Coronary artery (tissue), 2 donors: ENCODE measurements at places on chromosomes 6 and 20.

- DNase-seq: no peak
These were observed 219.9 kb upstream of the GMDS start for GRCh38 chr6:2465336-2465735.

GRCh38 chr6:90079560-90080490 is 185.6 kb downstream of the GJA10 start:
- no peak for DNase-seq

DNA sequence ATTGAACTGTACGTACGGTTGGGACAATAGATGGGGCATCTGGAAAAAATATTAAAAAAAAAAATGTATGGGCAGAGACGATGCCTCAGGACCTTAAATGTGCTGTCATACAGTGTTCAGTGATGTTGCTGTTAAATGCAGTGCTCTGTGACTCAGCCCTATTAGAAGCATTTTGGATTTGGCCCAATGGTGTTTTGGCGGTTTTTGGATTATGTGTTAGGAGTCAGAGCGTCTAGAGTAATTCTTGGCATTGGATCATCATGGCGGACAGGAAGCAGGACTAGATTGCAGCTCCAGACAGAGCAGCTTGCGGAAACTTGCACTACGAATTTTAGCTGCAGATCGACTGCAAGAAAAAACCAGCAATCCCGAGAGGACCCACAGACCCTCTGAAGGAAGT is 280.0 kb downstream of the SOX4 start:
- DNase-seq: no peak

DNA sequence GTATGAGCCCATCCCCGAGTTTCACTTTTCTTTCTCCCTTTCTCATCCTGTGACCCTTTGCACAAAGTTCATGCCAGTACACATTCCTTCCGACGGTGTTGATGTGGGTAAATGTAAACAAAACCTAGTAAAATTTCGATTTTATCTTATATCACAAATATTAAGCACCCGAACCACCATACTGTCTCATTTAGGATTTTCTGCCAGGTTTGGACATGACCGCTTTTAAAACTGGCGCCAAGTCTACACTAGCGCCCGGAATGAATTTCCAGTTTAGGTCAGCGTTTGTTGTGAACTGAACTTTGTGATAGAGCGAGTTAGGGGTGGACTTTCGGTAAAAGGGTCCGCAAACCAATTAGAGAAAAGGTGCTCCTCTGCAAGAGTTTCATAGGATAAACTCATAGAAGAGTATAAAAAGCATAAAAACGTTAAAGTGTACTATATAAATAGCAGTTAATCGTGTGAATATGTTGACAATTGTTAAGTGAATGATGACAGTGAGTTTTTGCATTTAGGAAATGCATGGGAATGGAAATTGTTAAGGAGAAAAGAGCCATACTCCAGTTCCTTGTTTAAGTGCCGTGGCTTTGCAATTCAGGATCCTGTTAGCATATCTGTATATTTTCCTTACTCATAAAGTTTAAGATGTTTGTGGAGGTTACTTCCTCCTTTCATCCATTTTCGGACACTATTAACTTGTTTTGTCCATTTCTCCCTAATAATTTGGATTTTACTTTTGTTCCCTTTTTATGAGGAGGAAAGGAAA is 937 bp downstream of the AKAP7 start:
- no peak for DNase-seq

GRCh38 chr6:1500913-1501312 is 108.8 kb upstream of the FOXC1 start:
- DNase-seq: no peak

- DNase-seq: no peak
These were observed 89.2 kb upstream of the THEMIS start for GRCh38 chr6:127990074-127990473.

DNA sequence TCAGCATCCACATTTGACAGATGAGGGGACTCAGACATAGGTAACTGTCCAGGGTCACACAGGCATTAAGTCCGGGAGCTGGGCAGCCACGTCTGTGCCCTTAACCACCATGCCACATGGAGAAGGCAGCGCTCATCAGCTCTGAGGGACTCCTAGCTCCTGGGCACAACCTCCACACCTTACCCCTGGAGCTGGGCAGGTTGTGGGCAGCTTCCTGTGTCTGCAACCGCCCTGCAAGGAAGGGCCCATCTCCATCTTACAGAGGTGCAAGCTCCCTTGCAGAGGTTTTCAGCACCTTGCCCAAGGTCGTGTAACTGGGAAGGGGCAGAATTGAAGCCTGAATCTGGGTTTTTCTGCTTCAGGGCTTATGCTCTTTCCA is 7.9 kb downstream of the CCDC167 start:
- no peak for DNase-seq

GRCh38 chr6:127446356-127446755 is 12.8 kb downstream of the KIAA0408 start:
- no peak for DNase-seq
